MM.1S (cell line): ENCODE measurements at places on chromosomes 5 and 9.

DNA sequence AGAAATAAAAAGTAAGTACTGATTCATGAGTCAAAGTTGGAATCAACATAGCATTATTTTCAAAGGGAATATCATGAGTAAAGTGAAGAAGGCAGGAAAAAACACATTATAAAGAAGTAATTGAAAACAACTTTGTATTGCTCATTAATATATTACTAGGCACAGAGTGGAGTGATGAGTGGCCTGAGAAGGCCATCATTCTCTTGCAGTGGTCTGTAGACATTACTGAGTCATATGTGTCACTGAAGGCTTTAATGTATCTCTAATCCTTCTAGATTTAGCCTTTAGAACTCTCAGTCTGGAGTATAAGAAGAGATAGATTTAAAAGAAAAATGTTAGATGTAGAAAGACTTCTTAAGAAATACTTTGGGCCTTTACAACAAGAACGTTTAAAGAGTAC lies 881.4 kb downstream of the DNAH5 start:
- no peak for DNase-seq

- no peak for DNase-seq
Measured at GRCh38 chr5:131022811-131023497, 142.1 kb downstream of the HINT1 start.

GRCh38 chr9:124042201-124042721 lies 30.7 kb downstream of the LHX2 start:
- no peak for DNase-seq

GRCh38 chr9:126157826-126158587 lies 168.6 kb upstream of the MVB12B start:
- DNase-seq = no peak

- DNase-seq = no peak
Measured at GRCh38 chr5:88877826-88878225, 5.2 kb downstream of the MEF2C start.

GRCh38 chr5:165304193-165304827 lies 1798.9 kb downstream of the MAT2B start:
- DNase-seq = no peak

DNA sequence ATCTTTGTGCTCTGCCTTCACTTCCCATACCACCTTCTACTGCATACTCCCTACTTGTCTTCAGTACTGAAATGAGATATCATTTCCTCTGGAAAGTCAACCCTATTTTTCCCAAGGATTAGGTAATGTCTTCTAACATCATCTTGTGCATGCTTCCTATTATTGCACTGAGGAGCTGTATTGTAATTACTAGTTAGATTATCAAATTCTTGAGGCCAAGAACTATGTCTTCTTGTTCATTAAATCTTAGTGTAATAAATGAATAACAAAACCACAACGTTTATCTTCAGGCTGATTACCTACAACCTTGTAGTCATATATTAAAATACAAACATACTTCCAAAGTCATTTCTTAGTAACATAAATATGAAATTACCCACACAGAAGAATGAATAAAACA lies 87.9 kb upstream of the POU5F2 start:
- no peak for DNase-seq

DNA sequence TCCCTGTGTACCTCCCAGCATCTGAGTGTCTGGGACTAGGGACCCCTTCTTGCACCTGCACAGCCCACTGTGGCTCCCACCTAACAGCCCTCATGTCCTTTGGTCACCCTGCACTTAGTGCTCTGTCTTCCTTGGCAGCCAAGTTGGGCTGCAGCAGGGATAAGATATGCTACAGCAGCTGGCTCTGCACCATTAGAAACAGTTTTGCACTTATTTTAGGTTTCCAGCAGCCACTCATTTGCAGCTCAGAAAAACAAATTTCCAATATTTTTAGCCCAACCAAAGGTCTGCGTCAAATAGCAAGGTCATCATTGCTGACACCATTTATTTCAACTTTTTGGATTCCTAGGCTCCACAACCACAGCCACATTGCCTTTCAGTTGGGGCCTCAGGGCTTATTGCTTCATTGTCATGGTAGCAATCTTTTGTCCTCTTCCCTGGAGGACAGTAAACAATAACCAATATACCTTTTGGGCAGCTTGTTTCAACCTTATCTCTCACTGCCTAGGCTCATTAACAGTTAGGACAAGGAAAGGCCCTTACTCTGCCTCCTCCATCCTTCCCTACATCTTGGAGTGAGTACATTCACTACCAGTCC lies 263.9 kb downstream of the COX7C start:
- no peak for DNase-seq

DNA sequence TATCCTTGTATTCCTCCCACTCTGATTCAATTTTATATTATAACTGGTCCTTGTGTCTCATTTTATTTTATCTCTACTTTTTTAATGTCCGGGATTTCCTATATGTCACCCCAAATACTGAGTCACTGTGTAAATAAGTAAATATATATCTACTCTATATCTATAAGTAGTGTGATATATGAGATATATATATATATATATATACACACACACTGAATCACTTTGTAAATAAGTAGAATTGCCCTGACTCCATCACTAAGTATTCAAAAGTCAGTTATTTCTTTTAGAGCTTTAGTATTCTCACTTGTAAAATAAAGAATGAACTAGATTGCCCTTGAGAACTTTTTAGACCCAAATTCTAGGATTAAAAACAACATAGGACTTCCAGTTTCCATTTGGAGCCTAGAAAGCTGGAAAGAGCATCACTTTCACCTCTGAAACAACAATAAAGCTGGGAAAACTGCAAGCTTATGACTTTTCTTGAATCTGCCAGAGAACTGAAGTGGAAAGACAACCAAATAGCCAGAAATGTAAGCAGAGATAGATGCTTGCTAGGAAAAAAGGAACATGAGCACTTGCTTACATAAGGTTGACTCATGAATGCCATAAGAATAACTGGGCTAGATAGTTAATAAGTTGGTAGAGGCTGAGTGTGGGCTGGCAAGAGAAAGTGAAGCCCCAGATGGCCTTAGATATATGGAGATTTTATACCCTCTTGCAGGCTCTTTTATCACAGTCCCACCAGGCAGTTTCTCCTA lies 171.1 kb upstream of the TLX3 start:
- DNase-seq = no peak

GRCh38 chr9:91253488-91253887 lies 108.2 kb downstream of the AUH start:
- peak; percentile 69 for DNase-seq

DNA sequence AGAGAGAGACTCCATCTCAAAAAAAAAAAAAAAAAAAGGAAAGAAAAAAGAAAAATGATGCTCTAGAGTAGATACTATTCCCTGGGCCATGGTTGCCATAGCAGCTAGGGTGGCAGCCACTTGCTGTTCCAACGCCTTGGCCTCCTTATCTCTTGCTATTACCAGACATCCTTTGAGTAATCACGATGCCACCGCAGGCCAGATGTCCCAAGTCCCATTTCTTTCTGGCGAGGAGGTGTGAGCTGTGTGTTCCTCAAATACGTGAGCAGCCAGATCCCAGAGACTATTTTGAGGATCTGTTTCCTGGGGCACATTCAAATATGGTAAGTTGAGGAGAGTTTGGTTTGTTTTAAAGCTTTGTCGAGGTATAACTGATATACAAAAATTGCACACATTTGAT lies 23.4 kb upstream of the GFPT2 start:
- no peak for DNase-seq

- no peak for DNase-seq
Measured at GRCh38 chr9:93708289-93708986, 132.1 kb downstream of the PHF2 start.

GRCh38 chr9:124774129-124774978 lies 2.6 kb upstream of the OLFML2A start:
- peak; percentile 66 for DNase-seq

- DNase-seq = no peak
Measured at GRCh38 chr9:72809586-72809985, 143.3 kb downstream of the ALDH1A1 start.

DNA sequence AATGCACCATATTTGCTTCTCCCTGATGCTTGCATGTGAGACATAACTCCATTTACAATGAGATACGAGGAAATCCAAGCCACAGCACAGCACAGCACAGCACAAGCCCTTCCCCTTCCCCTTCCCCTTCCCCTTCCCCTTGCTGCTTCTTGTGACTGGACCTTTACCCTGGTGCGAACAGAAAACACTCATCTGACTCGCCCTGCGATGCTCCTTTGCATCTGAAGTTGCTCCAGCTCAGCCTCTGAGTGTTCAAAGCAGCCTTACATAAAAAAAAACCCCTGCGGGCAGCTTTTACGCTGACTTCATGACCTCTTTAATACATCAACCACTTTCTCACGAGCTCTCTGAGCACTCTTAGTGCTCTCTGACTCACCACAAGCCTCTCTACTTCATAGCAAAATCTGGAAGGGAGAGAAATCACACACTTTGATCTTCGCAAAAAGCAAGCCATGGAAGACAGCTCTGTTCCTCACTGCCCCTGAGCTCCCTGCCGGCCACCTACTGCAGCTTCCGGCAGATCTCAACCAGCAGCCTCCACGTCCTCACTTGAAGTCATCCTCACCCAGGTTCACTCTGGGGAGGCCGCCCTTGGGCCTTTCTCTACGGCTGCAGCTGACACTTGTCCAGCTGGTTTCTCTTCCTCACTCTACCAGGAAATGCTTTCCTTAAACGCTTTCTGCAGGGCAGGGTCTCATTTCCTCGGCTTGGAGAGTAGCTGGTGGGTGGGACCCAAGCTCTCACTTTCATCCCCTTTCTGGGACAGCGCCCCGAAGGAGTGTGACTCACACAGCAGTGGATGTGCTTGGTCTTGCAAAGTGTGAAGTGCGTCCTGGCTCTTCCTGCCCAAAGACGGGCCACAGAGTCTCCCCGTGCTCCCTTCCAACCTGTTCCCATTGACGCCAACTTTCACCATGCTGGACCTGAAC lies 5.3 kb downstream of the SLC34A1 start:
- DNase-seq = no peak

DNA sequence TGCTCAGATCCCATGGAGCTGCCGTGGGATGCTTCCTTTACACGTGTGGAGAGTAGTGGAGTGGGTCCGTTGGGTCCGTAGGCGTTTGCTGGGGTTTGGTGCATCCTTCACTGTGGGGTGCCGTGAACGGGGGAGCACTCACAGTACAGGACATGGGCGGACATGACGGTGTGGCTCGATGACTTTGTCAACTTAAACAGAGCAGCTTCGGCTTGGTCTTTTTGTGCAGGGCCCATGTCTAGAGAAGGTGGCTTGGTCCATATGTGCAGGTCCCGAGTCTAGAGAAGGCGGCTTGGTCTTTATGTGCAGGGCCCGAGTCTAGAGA lies 26.4 kb upstream of the EXOC3 start:
- no peak for DNase-seq

DNA sequence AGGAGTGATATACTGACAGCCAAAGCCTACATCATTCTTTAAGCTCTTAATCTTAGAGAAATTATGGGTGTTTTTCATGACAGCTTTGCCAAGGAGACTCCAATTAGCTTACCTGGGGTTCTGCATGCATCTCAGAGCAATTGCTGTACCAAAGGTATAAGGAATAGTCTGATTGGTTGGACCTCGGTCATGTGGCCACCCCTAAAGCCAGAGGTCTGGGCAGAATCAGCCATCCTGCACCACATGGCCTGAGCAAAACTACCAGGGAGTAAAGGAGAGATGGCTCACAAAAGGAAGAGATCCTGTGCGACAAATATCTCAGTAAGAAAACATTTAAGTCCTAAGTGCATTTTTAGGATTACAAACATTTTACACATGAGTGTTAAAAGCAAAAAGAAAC lies 25.6 kb downstream of the SH3RF2 start:
- no peak for DNase-seq

DNA sequence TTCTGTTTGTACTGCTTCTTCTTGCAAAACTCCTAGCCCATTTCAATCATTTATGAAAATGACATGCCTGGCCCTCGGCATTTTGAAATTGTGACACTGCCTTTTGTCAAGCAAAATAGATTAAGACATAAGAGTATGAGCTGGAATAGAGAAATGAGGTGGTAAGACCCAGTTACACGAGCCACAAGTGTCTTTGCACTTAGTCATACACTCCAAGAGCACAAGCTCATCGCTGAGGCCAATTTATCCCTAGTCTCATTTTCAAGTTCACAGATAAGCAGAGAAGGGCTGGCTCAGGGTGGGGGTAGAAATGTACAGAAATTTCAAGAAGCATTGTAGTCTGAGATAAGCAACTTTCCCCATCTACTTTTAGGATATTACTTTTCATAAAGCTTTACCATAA lies 40.6 kb upstream of the MAP1B start:
- no peak for DNase-seq

GRCh38 chr9:28607843-28608242 lies 1034.6 kb upstream of the C9orf72 start:
- DNase-seq = no peak

GRCh38 chr5:2780421-2781171 lies 29.1 kb upstream of the IRX2 start:
- DNase-seq = peak; percentile 65

DNA sequence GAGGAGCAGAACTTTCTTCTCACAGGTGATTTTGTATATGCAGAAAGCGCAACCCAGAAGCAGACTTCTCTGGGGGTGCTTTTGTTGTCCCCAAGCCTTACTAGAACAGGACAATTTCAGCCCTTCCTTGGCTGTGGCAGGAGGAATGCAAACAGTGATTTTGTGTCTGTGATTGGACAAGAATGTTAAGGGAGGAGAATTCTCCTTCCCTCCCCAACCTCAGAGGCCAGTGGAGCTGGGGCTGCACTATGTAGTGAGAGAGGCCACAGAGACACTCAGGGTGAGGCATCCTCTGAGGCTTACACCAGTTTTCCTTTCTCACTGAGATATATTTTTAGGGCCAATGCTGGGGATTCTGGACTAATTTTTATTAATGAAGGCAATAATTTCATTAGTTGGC lies 58.8 kb downstream of the ZNF366 start:
- DNase-seq = no peak

GRCh38 chr5:14101922-14102321 lies 41.2 kb upstream of the TRIO start:
- no peak for DNase-seq

- no peak for DNase-seq
Measured at GRCh38 chr5:3340471-3340870, 255.2 kb upstream of the IRX1 start.

DNA sequence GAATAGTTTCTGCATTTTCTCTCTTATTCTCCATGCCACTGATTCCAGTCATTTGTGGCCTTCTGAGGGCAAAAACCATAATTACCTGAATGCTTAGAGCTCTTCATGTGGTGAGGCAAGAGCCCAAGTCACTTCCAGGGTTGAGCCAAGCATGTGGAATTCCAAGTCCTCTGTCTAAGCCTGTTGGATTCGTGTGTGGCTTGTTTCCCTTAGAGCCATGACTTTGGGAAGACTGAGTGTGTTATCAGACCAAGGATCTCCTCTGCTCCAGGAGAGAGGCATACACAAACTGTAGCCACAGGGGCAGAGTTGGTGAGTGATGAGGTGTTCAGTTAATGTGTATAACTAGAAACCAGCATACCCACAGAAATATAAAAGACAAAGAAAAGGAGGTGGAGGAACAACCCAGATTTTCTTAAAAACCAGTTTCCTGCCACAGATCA lies 27.1 kb downstream of the SLC22A5 start:
- DNase-seq = no peak

DNA sequence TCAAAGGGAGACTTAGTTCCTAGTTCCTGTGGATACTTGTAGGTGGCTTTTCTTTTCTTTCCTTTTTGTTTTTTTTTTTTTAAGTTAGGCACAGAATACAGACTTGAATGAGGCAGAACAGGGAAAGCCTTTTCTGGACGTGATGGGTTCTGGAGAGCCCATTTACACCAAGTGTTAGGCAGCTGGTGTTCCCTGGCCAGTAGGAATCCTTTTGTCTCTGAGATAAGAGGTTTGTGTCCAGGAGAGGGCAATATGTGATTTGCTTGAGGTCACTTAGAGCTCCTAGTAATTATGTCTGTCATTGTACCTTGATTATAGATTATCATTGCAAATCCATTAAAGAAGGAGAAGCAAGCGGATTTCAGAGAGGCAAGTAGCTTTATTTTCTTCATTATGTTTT lies 9.1 kb downstream of the MEGF10 start:
- no peak for DNase-seq
